ENCODE measurements at places on chromosomes 16 and 17.

DNA sequence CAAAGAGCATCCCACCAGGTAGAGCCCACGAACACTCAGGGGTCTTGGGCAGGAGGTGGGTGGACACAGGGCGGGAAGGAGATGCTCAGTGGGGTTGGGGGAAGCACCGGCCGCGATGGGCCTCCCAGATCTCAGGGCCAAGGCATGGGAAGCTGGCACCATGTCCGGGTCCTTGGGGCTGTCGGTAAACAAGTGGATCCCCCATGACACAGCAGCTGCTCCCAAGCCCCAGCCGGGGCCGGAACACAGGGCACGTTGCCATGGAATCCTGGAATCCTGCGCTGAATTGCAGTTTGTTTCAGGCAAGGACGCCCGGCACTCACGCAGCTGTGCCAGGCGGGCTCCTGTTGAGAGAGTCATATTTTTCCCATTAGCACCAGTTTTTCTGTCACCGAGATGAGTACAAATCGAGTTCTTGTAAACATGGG lies 23.0 kb upstream of the CHMP6 start:
- no peak for DNase-seq

GRCh38 chr17:64786337-64786736 lies 124.2 kb upstream of the SMURF2 start:
- DNase-seq = no peak

GRCh38 chr16:22372882-22373661 lies 1.3 kb downstream of the CDR2 start:
- no peak for DNase-seq

DNA sequence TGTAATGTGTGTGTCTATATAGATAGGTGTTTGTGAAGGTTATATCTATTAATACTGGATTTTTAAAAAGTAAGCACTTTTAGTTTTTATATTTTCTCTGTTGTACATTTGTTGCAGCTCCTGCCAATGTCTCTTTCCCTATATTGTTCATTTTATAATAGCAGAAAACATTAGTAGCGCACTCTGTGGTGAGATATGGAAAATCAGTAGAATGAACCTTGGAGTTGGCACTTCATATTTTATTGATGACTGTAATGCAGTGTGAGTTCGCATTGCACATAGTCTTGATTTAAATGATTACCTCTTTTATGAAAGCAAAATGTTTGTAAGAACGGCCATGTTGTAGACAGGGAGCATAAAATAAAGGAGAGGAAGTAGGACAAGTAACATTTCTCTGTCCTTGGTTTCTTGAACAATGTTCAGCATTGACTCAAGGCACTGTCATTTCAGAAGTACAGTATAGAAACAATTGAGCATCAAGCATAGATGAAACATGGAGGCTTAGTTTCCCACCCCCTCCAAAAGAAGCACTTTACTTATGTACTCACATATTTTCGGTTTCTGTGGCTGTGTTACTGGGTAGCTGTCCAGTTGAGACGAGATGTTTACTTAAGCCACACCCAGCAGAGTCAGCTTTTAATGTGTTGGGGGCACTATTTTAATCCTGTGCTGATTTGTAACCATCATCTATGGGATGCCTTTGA lies 74.0 kb downstream of the TANC2 start:
- DNase-seq = no peak

- no peak for DNase-seq
Measured at GRCh38 chr16:4410335-4411075, 5.9 kb downstream of the CORO7 start.

All from NCI-H524 treated with DMSO at 0.1 percent for 48 hours (cell line).